SW480 (cell line): ENCODE measurements at places on chromosomes 13 and 19.

- DNase-seq: no peak
These were observed 284.0 kb downstream of the OXGR1 start for GRCh38 chr13:96710166-96710862.

DNA sequence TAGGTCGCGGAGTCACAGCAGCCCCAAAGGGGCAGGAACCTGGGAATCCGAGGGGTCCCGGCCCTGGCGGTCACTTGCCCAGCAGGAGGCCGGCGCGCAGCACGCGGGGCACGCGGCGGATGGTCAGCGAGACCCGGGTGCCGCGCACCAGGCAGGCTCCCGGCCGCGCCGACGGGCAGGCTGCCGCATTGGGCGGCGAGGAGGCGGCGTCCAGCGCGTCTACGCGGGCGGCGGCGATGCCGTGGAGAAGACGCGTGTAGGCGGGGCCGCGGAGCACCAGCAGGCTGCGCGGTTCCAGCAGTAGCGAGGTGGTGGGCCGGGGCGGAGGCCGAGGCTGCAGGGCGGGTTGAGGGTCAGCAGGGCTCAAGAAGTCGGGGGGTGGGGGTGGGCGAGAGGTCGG, 607 bp upstream of the SYNE4 start:
- peak; percentile 58 for DNase-seq

DNA sequence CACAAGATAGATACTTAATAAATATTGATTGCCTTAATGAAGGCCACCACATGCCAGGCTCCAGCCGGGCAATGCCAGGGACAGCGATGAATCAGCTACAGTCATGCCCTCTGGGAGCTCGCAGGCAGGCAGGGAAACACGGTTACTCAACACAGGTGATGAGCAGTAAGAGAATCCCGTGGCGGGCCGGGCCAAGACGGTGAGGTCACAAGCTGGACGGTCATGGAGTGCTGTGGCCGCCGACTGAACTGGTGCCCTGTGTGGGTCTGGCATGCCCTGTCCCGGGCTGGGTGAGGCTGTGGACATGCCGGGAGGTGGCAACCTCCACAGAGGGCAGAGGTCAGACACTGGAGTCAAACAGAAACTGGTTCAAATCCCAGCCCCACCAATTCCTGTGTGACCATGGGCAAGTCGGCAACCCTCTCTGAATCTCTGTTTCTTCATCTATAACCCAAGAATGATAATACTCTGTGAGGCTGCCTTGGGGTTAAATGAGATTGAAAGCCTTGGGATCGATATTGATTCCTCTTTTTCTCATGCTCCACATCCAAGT, 13.2 kb upstream of the PAK4 start:
- DNase-seq: no peak

DNA sequence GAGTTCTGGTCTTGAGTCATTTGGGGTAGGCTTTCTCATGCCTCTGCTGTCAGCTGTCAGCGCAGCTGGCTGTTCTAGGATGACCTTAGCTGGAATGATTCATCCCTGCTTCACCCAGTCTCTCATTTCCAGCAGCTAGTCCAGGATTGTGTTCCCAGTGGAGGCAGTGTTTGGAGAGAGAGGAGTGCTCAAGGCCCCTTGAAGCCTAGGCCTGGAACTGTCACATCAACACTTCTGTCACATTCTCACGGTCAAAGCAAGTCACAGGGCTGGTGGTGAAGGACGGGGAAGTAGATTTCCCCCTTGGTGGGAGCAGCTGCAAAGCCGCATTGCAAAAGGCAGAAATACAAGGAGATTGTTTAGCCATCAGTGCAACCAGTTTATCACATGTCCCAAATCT, 15.2 kb downstream of the TPT1 start:
- no peak for DNase-seq

DNA sequence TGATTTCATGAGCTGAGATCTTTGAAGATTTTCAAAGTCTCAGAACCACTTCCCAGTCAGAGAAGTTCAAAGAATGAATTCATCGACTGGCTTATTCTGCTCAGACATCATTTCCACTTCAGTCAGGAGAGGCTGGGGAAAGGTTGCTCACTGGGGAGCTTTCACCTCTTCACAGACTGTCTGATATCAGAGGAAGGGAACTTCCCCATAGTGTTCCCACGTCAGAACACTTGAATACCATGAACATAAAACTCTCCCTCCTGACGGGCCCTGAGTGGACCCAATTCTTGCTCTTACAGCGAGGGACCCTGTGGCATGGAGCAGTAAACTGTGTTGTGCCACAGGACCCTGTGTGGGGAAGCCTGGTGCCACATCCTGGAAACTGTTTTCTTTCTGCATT, 492.6 kb downstream of the COG6 start:
- no peak for DNase-seq

GRCh38 chr19:6023085-6023682, 45.2 kb upstream of the RANBP3 start:
- no peak for DNase-seq

- DNase-seq: no peak
These were observed 951.6 kb upstream of the MIR17HG start for GRCh38 chr13:90395846-90396245.

- peak; percentile 71 for DNase-seq
These were observed 947.7 kb downstream of the EFNB2 start for GRCh38 chr13:105587786-105588185.

- no peak for DNase-seq
These were observed 6.1 kb upstream of the C13orf46 start for GRCh38 chr13:113979791-113980471.

- DNase-seq: peak; percentile 97
These were observed 1.1 kb downstream of the TNNI3 start for GRCh38 chr19:55156202-55157063.

DNA sequence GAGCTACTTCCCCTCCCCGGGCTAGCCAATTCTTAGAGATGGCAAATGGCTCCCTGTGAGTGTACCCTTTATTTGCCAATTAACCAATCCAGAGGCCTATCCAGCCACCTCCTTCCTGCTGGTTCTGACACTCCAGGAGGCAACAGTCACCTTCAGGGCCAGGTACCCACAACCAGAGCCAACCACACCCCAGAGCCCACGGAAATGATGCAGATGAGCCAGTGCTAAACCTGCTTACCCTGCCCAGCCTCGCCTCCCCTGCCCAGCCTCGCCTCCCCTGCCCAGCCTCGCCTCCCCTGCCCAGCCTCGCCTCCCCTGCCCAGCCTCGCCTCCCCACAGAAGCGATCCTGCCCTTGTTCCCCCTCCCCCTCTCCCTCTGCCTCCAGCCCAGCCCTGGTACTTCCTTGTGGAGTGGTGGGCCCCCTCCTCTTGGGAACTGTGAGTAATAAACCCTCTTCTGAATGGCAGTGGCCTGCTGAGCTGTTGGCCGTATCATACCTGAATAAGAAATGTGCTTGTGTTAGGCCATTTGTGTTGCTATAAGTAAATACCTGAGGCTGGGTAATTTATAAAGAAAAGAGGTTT, 173.8 kb upstream of the RNF113B start:
- DNase-seq: no peak

DNA sequence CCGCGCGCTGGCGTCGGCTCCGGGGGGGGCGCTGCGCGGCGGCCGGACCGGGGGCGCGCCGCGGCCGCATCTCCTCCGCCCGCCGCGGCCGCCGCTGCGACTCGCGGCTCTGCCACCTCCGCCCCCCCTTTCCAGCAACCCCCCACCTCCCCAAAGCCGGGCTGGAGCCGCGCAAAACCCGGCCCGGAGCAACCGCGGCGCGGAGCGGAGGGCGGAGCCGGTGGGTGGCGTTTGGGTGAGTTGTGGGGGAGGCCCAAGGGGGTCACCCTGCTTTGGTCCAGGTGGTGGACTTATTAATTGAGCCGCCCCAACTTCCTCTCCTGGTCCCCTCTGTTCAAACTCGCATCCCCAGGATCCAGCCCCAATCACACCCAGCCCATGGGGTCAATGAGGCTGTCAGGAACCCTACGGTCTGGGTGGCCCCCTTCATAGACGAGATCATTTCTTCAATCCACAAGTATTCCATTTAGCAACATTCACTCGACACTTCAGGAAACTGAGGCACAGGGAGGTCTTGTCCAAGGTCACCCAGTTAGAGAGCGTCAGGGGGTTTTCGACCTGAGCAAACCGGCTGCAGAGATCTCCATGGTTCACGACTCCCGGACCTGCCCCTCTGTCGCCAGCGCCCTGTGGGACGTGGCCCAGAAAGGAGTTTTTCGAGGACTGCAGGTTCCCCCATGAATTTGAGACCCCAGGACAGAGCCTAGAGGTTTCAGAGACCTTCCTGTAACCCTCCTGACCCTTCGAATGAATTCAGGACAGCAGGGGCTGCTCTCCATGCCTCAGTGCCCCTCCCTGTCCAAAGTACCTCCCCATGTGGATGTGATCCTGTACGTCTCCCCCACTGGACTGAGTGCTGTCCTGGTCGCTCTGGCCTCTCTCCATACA, 22.4 kb upstream of the SEMA6B start:
- DNase-seq: no peak

- peak; percentile 18 for DNase-seq
These were observed 29.9 kb downstream of the SERP2 start for GRCh38 chr13:44403461-44404056.

- DNase-seq: no peak
These were observed 19.6 kb downstream of the RNF6 start for GRCh38 chr13:26202365-26202972.

DNA sequence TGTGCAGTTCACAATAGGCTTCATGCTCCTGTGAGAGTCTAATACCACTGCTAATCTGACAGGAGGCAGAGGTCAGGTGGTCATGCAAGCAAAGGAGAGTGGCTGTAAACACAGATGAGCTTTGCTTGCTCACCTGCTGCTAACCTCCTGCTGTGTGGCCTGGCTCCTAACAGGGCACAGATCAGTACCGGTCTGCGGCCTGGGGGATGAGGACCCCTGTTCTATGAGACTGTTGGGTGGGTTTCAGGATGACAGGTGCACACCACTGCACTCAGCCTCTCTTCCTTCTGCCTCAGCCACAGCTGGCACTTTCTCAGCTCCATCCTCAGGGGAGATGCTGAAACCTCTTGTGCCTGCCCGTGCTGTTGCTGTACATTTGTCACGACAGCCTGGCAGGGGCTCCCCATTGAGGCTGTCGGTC, 9.7 kb downstream of the CLEC4G start:
- no peak for DNase-seq

- peak; percentile 47 for DNase-seq
These were observed 514.5 kb downstream of the IRS2 start for GRCh38 chr13:109271555-109272541.

DNA sequence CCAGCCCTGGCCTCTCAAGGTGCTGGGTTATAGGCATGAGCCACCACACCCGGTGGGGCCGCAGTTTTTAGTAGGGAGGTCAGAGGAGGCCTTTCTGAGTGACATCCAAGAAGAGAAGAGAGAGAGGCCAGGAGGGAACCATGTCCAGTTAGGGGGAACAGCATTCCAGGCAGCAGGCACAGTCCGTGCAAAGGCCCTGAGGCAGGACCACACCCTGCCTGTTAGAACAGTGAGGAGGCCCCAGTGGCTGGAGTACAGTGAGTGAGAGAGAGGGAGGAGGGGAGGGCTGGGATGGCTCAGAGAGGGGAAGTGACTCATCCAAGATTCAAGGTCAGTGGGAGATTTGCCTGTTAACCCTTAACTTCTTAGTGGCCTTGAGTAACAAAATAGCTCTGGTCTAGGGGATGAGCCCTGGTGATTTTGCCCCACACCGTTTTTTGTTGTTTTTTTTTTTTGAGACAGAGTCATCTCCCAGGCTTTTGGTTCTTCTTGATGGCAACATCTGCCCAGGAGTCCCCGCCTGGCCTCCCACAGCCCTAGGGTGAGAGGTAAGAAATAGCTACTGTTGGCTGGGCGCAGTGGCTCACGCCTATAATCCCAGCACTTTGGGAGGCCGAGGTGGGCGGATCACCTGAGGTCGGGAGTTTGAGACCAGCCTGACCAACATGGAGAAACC, 2.7 kb upstream of the PLIN3 start:
- DNase-seq: peak; percentile 89

GRCh38 chr19:16222806-16223205, 25.1 kb downstream of the AP1M1 start:
- no peak for DNase-seq
